ENCODE measurements at places on chromosomes 13 and 19. TPM values are rescaled to one million over a fixed set of nuclear protein-coding genes. Genes with fewer than 3 reads are reported as not detected.

DNA sequence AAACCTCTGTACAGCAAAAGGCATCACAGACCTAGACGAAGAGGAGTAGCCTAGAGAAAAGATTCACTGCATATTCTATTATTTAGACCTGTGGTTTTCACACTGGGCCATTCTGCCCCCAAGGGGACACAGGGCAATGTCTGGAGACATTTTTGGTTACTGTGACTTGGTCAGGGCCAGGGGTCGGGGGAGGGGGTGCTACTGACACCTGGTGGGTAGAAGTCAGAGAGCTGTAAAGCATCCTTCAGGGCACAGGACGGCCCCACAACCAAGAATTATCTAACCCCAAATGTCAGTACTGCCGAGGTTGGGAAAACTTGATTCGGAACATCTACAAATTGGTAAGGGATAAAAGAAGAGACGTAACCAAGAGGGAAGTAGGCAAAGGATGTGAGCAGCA, 11.3 kb downstream of the ELAVL1 start:
- peaks cover 8% of the 10 kb centered on the region for H3K4me1 ChIP-seq
- no peak for DNase-seq
- H3K36me3 ChIP-seq, result peaks cover 25% of the 10 kb centered on the region
- H3K4me3 ChIP-seq, result no peak overlapping the region

- no peak for DNase-seq
- H3K27ac ChIP-seq, result no peak overlapping the region
- no peak overlapping the region for H3K4me3 ChIP-seq
- no peaks in the 10 kb centered on the region for H3K4me1 ChIP-seq
- no peaks in the 10 kb centered on the region for H3K27me3 ChIP-seq
These were observed 409.3 kb downstream of the ZNF536 start for GRCh38 chr19:30781519-30781918.

Gene SGCG
- polyA plus RNA-seq, result 0.57 TPM

Gene URAD
- polyA plus RNA-seq, result 0.39 TPM

Gene SLC5A5
- polyA plus RNA-seq, result 0.25 TPM
